AG04450 (cell line): ENCODE measurements at places on chromosomes 12 and 14.

DNA sequence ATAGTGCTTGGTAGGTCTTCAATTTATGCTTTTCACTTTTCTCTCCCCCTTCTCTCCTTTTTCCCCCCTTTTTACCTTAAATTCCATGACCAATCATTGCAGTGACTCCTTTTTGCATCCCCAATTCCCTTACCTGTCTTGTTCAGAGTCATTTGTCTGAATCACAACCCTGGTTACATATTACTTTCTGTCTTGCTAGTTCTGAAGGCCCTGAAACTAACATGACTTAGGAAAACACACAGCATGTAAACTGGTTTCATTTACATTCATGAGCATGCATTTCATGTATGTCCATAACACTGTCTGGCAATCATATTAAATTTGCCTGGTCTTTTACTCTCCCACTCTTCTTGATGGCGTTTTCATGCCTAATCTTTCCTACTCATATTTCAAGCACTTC, 20.3 kb upstream of the FOXG1 start:
- no peak for DNase-seq

GRCh38 chr12:47885012-47885501, 19.7 kb downstream of the VDR start:
- no peak for DNase-seq

DNA sequence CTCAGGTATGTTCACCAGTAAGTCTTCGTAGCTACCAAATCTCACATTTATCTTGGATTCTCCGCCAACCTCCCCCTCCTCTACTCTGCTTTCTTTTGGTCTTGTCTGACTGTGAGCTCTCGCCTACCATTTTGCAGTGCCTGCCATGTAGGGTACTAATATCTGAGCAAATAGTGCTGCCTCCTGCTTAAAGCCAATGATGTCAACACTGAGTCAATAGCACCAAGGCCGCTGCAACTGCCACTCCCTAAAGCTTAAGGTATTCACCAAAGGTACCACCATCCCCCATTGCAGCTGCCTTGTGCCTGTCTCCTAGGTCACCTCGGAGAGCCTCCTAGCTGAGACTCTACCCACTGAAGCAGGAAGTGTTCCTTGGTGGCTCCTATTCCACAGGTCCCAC, 114.8 kb upstream of the FUT8 start:
- no peak for DNase-seq

- DNase-seq = no peak
These were observed 15.9 kb downstream of the CDKN1B start for GRCh38 chr12:12733118-12733517.

- no peak for DNase-seq
These were observed 27.5 kb downstream of the KLRK1 start for GRCh38 chr12:10362325-10362724.

DNA sequence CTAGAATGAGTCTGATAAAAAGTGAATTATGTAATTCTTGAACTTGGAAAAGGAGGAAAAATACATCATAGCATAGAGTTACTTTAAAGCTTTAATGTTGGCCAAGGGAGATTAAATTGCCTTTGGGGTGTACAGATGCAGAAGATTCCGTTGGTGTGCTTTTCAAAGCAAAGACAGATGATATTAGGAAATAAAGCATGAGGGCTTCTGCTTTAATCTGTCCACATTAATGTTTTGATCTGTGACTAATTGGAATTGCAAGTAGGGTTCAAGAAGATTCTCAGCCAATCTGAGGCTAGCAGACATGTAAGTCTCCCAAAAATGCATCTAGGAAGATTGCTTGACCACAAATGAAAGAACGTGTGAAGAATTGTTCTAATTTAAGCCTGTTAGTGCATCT, 35.2 kb downstream of the LGR5 start:
- DNase-seq = no peak

- DNase-seq = no peak
These were observed 34.8 kb downstream of the DIO3 start for GRCh38 chr14:101595887-101596721.

DNA sequence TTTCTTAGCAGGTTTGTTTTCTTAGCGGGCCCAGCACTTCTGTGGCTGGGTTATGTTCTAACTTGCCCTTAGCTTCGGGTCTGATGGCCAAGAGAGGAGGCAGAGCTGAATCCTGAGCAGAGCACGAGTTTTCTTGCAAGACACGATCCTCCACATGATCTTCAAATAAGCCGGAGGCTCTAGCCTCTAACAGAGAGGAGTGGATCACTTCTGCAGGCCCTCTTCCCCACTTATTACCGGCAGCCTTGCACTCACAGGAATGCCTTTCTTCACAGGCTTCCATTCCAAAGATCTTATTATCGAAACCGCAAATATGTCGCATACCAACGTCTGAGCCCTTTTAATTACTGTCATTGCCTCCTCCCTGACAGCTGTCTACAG, 79.5 kb downstream of the SINHCAF start:
- DNase-seq = no peak

DNA sequence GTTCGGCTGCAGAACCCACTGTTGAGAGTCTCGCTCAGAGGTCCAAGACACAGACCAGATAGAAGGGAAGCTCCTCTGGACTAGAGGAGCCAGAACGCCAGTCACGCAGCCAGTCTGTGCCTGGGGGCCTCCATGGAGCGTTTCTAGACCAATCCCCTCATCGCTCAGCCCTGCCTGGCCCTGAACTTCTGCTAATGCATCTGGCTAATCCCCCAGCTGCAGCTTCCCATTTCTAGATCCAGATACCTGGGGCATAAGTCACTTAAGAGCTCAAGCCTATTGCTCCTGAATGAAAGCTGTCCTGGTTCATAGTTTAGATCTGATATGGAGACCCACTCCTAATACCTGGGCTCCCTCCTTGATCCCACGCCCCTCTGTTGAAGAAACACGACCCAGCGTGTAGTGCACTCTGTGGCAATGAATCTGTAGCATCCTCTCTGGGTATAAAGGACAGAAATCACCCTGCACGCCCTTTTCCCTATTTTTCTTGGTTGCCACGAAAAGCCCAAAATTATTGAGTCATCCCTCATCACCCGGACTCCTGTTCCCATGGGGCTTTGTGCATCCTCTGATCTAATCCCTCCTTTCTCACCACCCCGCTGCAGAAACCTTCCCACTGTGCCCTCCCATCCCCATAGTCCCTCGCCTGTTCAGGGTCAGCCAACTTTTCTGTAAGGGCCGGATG, 341.6 kb upstream of the FKBP4 start:
- no peak for DNase-seq

DNA sequence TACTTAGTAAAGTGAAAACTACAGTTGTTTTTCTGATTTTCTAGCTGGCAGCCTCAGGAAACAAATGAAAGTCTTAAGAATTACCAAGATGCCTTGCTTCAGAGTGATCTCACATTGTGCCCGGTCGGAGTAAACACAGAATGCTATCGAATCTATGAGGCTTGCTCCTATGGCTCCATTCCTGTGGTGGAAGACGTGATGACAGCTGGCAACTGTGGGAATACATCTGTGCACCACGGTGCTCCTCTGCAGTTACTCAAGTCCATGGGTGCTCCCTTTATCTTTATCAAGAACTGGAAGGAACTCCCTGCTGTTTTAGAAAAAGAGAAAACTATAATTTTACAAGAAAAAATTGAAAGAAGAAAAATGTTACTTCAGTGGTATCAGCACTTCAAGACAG, 28.9 kb downstream of the RXYLT1 start:
- DNase-seq = no peak

DNA sequence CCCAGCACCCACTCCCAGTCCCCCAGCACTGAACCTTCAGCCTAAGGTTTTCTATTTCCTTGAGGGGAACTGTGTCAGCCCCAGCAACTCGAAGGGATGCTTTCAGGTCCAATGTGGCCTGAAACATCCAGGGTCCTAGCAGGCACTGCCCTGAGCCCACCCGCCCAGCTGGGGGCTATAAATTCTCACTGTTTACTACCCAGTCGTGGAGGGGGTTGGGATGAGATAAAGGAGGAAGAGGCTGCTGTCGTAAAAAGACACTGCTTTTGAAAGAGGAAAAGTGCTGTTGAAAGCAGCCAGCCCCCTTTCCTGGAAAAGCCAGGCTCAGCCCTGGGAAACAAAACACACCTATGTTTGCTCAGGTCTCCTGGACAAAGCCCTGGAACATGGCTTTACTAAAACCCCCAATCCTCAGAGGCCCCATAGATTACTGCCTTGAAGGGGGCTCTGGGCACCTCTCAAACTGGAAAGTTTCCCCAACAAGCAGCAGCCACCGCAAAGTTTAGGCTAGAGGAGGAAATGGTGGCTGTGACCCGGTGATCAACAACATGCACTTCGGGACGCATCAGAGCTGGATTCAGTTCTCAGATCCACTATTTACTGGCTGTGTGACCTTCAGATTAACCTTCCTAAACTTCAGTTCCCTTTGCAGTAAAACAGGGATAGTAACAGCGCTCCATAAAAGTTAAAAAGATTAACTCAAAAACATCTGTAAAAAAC, 51.0 kb downstream of the ACTN1 start:
- no peak for DNase-seq

GRCh38 chr14:100651999-100652508, 64.8 kb upstream of the BEGAIN start:
- DNase-seq = peak; percentile 13

GRCh38 chr12:106634206-106634605, 51.4 kb downstream of the RFX4 start:
- DNase-seq = no peak

- DNase-seq = no peak
These were observed 21.0 kb downstream of the SLC25A29 start for GRCh38 chr14:100285021-100285912.

- DNase-seq = no peak
These were observed 31.6 kb downstream of the WBP11 start for GRCh38 chr12:14771651-14772137.

DNA sequence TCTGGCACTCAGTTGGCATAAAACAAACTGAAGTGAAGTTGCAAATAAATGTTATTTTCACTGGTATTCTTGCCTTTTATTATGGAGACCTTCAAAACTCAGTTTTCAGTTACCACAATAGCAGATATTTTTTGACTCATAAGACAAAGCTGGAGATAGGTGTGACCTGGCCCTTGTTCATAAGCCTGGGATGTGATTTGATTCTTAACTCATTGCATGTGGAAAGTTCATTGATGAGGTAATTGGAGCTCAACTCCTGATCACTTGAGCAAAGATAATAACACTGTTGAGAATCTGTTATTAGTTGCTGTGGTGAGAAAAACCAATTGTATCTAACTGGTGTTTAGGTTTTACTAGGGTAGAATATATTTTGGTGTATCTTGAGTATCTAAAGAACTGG, 105.1 kb downstream of the AEBP2 start:
- DNase-seq = no peak

- peak; percentile 80 for DNase-seq
These were observed 262.7 kb downstream of the SYT1 start for GRCh38 chr12:79127271-79127751.

GRCh38 chr12:75738486-75738885, 227.1 kb upstream of the KRR1 start:
- no peak for DNase-seq

DNA sequence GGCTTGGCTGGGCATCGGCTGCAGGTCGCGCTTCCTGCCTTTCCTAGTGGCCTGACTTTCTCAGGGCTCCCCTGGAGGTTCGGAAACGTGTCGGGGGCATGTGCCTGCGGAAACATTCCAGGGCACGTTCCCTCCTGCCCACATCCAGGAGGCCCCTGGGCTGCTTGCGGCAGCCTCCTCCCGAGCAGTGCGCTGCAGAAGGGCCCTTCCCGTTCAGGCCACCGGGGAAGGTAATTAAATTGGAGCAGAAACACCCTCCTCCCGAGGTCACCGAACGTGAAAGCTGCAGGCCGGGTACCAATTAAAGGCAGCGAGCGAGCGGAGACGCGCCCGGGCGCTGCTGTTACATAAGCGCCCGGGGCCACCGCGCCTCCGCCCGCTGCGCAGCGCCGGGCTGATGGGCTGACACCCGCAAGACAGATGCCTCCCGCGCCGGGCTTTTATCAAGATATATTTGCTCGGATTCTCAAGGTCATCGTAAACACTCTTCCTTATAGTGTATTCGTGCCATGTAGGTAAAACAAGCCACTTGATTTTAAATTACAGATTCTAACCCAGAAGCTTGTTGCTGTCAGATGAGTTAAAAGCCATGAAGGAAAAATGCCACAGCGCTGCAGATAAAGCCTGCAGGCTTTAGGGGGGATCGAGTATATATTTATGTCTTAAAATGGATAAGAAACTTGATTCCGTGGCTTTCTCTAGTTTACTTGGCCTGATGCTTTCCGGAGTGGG, 31.4 kb downstream of the SSPN start:
- DNase-seq = no peak

- DNase-seq = no peak
These were observed 11.1 kb downstream of the EPS8 start for GRCh38 chr12:15778126-15778525.

DNA sequence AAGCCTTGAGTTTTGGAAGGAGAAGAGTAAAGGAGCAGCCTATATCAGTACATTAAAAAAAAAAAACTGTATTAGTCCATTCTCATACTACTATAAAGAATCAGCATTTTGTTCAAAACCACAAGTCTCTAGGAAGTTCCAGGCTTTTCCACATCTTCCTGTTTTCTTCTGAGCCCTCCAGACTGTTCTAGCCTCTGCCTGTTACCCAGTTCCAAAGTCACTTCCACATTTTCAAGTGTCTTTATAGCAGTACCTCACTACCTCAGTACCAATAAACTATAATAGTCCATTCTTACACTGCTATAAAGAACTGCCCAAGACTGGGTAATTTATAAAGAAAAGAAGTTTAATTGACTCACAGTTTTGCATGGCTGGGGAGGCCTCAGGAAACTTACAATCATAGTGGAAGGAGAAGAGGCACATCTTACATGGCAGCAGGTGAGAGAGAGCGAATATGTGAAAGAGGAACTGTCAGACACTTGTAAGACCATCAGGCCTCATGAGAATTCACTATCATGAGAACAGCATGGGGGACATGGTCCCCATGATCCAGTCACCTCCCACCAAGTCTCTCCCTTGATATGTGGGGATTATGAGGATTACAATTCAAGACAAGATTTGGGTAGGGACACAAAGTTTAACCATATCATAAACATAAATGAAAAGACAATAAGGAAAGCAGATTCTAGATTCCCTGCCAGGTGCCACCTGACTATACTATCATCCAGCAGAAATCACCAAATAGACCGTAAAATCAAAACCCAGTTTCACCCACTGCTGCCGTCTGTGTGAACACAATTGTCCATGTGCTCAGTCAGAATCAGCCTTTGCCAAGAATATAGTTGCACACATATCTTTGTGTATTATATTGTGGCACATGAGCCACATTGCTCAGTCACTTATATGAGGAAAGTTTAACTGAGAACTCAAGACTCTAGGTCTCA, 27.8 kb downstream of the TOGARAM1 start:
- no peak for DNase-seq

GRCh38 chr12:22709292-22709691, 84.3 kb downstream of the ETNK1 start:
- DNase-seq = no peak

DNA sequence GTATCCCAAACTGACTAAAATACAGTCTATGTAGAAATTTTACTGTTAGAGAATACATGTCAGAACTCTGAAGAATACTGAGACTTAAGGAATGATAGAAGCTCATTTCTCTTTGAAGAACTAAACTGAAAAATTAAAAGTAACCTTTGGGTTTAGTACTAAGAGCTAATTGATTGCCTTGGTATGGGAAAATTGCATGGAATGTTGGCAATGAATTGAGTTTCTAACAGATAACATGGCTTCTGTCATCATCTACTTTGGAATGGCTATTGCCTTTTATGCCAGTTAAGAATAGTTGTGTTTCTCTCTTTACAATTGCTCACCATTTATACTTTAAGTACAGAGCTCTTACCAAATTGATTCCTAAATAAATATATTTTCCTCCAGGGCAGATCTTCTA, 308.8 kb upstream of the SYT1 start:
- no peak for DNase-seq
